BJ (cell line): ENCODE measurements at places on chromosomes 12 and 14.
A peak's percentile ranks its signal among the peaks of the same experiment; 100 is the strongest.

DNA sequence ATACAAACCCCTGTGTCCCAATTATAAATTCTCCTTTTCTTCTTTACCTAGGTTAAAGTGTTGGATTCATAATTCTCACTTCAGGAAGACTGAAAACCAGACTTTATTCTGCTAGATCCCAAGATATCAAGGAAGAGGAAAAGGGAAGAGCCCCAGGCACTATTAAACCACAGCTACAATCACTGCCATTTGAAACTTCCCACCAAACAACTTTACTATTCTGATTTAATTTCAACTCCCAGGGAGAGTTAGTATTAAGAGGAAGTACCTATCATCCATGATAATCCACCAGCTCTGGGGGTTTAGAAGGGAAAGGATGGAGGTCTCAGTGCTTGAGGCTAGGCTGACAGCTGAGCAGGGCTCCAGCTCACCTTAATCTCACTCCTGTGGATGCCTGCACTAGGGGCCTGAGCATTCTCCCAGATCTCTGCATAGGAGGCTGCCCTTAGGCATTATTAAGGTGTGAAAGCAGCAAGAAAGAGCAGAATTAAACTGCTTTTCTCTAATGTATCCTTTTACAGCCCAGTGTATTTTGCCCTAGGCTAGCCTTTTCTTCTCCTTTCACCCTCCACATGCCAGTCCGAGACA is 52.9 kb downstream of the MYF5 start:
- no peak for DNase-seq

- DNase-seq = no peak
Measured at GRCh38 chr12:99824900-99825542, 159.7 kb downstream of the ANKS1B start.

DNA sequence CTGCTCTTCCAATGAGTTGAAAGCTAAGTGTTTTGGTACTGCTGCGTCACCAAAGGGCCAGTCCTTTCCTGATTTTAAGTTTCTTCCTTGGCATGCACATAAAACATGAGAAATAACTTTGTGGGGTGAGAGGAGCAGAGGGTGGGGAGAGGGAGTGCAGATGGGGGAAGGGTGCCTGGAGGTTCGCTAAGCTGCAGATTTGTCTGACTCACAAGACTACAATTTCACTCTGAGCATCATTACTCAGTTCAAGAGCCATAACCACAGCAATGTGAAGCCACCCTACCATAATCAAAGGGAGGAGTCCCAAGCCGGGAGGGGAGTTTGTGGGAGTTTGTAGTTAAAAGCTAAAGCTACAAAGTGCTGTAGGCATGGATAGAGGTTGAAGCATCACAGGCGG is 136.1 kb downstream of the ANO2 start:
- DNase-seq = peak; percentile 86

GRCh38 chr12:122852336-122853275 is 17.3 kb downstream of the HIP1R start:
- DNase-seq = no peak

DNA sequence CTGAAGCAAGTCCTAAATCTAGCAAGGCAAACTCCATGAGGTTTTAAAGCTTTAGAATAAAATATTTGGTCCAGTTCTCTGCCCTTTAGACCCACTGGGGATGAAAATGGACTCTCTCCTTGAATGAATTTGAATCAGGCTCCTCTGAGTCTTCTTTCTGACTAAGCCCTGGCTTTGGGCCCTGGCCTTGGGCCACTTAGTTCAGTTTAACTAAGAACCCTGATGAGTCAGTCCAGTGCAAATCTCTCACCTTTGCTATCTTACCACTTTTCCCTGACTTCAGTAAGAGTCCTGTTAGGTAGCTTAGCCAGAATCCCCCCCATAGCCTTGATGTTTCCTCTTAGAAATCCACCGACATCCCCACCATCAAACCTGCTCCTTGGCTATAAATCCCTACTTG is 427.5 kb downstream of the SNAPC1 start:
- DNase-seq = no peak
